Hepatocyte (in vitro differentiated cells): ENCODE measurements at places on chromosomes 5 and 9.

GRCh38 chr5:77935506-77936364 lies 159.6 kb upstream of the TBCA start:
- peak; percentile 5 for DNase-seq

- DNase-seq = no peak
Measured at GRCh38 chr5:172347496-172348052, 64.0 kb upstream of the UBTD2 start.

GRCh38 chr9:92639124-92639523 lies 30.8 kb downstream of the IPPK start:
- no peak for DNase-seq

GRCh38 chr9:130380920-130381469 lies 63.8 kb upstream of the ASS1 start:
- no peak for DNase-seq

DNA sequence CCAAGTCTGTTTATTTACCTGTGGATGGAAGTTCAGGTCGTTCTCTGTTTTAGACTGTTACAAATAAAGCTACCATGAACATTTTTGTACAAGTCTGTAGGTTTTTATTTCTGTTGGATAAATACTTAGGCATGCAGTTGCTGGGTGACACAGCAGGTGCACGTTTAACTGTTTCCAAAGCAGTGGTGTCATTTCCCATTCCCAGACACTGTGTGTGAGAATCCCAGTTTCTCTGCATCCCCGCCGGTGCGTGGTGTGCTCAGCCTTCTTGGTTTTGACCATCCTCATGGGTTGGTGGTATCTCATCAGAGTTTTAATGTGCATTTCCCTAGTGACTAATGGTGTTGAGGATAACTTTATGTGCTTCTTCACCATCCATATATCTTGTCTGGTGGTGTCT lies 27.2 kb downstream of the AHRR start:
- DNase-seq = no peak

DNA sequence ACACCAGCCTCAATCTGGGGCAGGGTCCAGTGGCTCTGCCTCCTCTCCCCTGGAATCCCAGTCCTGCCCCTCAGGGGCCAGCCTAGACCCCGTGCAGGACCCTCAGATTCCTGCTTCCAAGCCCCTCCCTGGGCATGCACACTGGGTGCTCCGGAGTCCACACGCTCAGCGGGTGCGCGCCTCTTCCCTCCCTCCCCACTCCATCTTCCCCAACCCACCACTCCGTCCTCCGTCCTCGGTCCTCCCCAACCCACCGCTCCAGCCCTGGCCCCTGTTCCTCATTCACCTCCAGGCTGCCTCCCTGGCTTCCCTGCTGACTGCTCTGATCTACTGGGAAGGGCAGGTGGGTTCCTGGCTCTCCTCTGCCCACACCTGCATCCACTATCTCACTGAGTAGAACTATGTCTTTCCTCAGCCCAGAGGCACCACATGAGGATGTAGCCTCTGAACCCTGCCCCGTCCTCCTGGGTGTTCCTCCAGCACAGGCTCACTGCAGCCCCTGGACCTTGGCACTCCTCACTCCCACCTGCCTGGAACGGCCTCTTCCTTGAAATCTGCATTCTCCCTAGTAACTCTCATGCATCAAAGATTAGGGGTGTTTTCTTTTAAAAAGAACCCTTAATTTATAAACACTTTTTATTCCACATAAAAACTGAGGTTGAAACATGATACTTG lies 92.8 kb downstream of the CAMSAP1 start:
- no peak for DNase-seq

DNA sequence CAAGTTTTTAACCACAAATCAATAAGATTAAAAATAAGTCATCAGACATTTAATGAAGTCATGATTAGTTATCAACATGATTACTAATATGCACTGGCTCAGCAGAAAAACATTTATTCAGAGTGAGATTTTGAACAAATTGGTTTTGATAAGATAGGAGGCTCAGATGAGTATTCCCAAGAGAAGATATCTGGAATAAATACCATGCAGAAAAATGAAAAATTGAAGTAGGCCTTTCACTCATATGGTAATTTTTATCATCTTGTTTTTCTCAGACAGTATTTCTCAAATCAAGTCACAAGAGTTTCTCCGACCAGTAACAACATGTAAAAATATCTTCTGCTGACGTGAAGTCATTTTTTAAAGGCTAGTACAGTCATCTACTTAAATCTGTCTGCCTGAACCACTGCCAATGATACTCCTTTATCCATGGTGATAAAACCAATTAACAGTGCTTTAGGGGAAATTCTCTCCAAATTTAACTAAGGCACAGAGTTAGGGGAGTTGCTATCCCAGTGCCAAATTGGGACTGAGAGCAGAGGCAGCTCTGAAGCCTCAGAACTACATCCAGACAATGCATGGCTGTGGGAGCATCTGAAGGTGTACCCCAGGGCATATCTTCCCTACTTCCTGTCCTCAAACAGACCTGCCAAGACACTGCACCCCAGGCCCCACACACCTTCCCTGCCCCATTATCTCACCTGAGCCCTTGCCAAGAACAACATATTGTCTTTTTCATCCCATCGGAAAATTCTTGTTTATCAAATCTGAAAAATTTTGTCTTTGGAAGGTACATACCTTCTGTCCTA lies 105.5 kb upstream of the TSLP start:
- no peak for DNase-seq
